Cerebellar cortex (tissue), 1 donor: ENCODE measurements at places on chromosomes 6 and 20.

GRCh38 chr20:19859444-19859843 is 101.4 kb downstream of the RIN2 start:
- no peak for DNase-seq

GRCh38 chr20:38343311-38344106 is 2.8 kb upstream of the LBP start:
- no peak for DNase-seq

DNA sequence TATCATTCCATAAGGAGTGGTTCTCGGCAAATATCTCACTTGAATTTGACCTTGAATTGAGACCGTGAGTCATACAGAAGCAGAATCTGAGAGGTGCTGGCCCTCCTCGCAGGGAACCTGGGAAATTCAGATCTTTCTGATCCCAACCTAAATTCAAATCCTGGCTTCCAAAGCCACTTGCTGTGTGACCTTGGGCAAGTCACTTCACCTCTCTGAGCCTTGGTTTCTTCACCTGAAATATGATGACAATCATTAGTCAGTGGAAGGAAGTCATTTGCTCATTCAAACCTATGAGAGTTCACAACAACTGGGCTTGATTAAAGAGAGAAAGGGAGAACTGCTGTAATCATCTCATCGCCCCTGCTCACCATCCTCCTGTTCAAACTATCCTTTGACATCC is 7.2 kb downstream of the BPIFA3 start:
- DNase-seq = no peak

DNA sequence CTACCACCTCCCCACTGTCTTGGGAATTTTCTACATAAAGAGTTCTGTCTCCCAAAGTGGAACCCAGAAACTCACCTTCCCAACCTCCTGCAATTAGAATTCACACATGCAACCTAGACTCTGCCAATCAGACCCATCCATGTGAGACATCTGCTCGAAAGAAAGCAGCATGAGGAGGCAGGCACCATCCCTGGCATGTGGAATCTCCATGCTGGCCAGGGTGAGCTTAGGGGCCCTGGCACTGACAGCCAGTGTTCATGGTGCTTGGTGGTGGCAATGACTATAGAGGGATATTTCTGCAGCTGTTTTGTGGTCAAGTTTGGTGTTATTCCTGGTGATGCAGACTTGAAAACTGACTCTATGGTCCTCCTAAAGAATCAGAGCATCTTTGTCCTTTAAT is 17.4 kb upstream of the FOXF2 start:
- DNase-seq = no peak

- no peak for DNase-seq
Observed at GRCh38 chr6:133244519-133244918, 3.4 kb downstream of the EYA4 start.

- no peak for DNase-seq
Observed at GRCh38 chr6:4125933-4126864, 9.2 kb downstream of the ECI2 start.

GRCh38 chr6:4256969-4257368 is 121.6 kb upstream of the ECI2 start:
- DNase-seq = no peak

DNA sequence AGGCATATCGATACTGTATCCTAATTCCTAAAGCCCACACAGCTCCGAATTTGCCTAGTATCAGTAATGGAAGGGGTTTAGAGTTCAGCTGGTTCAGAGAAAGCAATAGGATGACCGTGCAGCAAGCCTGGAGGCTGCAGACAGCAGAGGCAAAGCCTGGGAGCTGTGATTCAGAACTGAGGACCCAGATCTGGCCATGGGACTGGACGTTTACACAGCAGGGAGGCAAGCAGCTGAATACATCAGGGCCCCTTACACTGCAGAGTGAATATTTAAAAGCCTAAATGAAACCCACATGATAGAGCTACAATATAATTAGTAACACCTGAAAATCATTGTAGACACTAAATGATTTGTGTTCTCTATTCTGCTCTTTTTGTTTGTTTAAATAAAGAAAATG is 38.0 kb downstream of the ELOVL2 start:
- no peak for DNase-seq

- no peak for DNase-seq
Observed at GRCh38 chr6:11126876-11127275, 15.4 kb upstream of the ERVFRD-1 start.
